ENCODE measurements at places on chromosomes 2 and 18.
A peak's percentile ranks its signal among the peaks of the same experiment; 100 is the strongest.

DNA sequence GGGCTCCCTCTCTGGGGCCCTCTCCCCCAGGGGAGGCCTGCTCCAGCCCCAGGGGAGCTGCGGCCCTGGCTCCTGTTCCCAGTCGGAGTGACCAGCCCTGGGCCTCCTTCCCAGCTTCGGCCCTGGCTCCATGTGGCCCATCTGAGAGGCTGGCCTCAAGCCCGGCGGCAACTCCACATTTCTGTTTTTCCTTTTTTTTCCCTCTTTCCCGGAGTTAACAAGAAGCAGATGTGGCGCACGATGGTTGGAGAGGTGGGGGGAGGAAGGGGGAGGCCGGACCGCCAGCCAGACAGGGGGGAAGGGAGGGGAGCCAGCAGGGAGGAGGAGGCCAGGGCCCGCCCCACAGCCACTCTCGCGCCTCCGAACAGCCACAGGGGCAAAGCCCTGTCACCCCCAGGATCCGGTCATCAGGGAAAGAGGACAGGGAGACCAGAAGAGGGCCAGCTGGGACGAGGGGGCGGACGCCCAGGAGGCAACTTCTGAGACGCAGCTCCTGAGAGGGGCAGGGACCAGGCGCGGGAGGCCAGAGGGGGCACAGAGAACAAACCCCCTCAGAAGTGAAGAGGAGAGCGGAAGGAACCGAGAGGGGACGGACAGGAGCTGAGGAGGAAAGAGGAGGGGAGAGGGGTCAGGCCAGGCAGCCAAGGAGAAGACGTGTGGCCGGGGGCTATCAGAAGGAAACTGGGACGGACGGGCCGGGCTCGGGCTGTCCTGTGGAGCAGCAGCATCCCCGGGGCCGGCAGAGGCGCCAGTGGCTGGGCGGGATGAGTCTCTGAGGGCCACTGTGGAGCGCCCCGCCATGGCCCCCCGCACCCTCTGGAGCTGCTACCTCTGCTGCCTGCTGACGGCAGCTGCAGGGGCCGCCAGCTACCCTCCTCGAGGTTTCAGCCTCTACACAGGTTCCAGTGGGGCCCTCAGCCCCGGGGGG, at the start of gene EMILIN1:
Gene EMILIN1 (plus strand): TSS at position 349 of the 928 bp plus-strand sequence. CDS start 451 bp downstream, at position 800.
- DNase-seq: peak; percentile 55

GRCh38 chr2:174180726-174181236, 67.6 kb downstream of the OLA1 start:
- no peak for DNase-seq

GRCh38 chr2:179096090-179096489, 46.2 kb upstream of the CCDC141 start:
- no peak for DNase-seq

- no peak for DNase-seq
Measured at GRCh38 chr18:43661570-43661969, 384.3 kb upstream of the SYT4 start.

DNA sequence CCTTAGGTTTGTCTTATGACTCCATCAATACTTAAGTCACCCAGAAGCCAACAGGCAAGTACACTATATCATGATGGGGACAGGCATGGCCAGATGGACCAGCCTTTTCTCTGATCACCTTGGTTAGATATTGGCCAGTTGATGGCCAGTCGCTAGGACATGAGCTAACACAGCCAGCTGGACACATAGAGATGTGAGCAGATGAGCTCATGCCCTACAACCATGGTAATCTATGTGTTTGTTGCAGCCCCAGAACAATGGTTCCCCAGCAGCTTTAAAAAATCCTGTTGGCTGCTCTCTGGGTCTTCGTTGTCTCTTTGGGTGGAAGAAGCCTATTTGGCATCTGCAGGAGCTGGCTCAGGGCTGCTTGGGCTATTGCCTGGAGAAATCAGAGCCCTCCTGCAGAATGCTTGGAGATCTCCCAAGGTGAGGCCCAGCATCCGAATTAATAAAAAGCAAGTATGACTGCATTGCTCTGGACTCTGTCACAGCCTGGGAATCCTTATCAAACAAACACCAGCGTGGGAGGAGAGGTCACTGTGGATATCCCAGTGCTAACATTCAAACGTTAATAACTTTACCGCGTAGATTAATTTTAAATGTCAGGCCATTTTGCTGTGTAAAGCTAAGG, 62.3 kb upstream of the KLHL29 start:
- DNase-seq: no peak

DNA sequence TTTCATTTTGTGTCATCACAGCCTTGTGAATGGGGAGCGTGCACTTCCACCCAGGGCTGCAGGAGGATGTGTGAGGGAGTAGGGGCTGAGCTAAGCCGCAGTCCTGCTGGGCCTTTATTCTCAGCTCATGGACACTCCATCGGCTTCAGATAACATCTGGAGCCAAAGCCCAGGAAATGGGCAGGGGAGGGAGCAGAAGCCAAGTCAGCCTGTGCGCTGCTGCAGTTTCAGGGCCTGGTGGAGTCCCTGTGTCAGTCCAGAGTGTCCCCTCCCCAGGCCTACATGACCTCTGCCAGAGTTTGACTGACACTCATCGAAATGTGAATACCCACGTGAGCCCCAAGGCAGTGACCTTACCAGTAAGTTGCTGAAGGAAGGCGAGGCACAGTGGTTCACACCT, 242.2 kb downstream of the LOXHD1 start:
- no peak for DNase-seq

- DNase-seq: no peak
Measured at GRCh38 chr18:57982372-57983021, 61.5 kb upstream of the NEDD4L start.

DNA sequence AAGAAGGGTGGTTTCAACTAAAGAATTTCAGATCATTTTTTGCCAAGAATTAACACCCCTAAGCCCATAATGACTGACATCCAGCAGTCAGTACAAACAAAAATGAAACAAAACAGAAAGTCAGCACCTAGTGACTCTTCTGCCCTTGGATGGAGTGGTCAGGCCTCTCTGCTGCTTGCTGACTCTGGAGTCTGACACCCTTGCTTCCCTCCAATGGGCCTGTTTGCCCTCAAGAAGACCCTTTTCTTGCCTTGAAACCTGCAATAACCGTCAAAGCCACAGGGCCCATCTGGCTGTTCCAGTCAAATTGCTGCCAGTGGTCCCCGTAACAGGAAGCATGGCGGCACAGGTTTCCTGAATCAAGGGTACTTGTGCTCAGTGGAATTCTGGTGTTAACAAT, 27.2 kb upstream of the CYTIP start:
- DNase-seq: no peak

DNA sequence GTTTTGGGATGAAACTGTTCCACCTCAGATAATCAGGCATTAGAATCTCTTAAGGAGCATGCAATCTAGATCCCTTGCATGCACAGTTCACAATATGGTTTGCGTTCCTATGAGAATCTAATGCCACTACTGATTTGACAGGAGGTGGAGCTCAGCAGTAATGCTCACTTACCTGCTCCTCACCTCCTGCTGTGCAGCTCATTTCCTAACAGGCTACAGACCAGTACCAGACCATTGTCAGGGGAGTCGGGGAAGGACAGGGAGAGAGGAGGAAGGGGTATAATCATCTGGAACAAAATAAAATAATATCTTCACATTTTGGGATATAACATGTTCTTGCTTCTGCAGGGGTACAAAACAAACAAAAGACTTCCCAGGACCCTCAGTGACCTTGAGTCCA, 532.0 kb upstream of the FSHR start:
- no peak for DNase-seq

DNA sequence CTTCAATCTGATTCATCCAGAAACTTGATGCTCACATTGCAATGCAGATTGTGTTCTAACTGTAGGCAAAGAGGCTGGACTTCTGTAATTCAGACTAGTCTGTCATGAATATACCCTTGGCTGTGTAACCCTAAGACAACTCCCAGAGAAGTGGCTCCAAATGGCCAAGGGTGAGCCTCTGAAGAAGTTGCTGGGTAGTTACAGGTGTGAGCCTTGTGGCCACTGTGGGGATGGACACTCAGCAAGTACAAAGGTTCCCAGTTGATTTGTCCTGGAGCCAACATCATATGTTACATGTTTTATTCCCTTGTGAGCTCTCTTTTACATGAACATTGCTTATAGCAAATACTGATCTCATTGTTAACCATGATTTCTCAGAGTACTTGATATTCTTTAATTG, 94.8 kb upstream of the KCNJ3 start:
- DNase-seq: no peak

DNA sequence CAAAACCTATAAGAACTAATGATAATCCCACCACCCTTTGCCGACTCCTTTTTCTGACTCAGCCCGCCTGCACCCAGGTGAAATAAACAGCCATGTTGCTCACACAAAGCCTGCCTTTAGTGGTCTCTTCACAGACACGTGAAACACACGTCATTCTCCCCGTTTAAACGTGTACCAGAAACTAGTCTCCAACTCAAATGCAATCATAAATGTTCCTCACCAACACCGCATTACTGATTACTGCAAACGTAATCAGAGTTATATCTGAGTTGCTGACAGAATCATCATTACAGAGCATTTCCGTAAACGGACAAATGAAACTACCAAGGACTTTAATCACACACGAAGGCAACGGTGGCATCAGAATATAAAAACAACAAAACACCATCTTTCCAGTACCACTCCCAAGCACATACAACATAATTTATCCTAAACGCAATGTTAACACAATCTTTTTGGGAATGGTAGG, 1.9 kb downstream of the CLK1 start:
- no peak for DNase-seq

- DNase-seq: no peak
Measured at GRCh38 chr18:42765302-42765701, 350.2 kb downstream of the RIT2 start.

DNA sequence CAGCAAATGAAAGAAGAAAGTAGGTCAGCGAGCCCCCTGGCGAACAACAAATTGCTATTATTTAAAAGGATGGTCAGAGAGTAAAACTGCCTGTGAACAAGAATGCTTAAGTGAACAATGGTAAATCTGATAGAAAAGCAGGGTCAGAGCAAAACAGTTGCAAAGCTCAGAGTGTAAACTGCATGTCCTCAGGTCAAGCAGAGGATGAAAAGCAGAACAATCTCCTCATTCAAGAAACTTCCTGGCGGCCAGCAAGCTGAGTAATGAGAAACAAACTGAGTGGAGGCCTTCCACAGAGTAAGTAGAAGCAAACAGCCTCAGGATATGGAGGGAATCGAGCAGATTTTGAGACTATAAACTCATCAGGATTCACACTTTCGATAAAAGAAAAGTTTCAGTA, 117.9 kb downstream of the PPP1R1C start:
- peak; percentile 6 for DNase-seq

- no peak for DNase-seq
Measured at GRCh38 chr2:181575024-181575649, 81.8 kb downstream of the CERKL start.

GRCh38 chr2:105290981-105291660, 38.4 kb downstream of the TGFBRAP1 start:
- DNase-seq: no peak

- DNase-seq: no peak
Measured at GRCh38 chr2:118094503-118094902, 6.2 kb downstream of the INSIG2 start.

DNA sequence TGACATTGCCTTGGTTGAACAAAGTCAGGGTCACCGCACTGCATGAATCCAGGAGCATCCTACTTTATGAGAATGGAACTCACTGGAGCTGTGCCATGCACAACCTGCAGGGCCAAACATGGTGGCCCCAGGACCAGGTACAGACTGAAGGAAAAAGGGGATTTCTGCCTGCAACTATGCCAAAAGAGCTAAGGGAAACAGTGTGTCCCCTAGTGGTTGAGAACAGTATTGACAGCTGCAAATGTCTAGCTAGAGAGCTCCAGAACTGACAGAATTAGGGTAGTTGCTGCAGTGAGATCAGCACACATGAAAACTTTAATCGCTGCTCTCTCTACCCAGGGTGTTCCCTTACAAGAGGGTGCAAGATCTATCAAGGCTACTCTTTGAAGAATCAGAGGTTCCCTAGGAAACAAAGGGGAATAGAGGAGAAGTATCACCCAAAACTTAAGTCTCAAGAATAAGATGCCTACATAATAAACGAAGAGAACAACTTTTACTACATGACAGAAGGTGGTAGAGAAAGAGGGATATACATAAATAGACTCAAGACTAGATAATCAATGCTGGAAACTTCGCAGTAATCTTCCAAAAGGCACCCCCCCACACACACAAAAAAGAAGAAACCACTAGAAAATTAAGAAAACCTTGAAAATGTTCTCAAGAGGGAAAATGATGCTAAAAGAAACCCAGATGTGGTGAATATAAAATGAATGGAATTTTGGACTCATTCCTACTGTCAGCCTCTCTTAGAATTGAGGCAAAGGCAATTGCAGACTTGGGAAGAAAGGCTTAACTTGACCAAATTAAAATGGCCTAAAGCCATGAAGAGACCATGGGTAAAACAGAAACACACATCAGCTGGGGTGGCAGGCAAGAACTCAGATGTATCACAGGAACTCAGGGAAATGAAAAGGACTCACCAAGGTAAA, 43.6 kb upstream of the IHH start:
- DNase-seq: peak; percentile 12

DNA sequence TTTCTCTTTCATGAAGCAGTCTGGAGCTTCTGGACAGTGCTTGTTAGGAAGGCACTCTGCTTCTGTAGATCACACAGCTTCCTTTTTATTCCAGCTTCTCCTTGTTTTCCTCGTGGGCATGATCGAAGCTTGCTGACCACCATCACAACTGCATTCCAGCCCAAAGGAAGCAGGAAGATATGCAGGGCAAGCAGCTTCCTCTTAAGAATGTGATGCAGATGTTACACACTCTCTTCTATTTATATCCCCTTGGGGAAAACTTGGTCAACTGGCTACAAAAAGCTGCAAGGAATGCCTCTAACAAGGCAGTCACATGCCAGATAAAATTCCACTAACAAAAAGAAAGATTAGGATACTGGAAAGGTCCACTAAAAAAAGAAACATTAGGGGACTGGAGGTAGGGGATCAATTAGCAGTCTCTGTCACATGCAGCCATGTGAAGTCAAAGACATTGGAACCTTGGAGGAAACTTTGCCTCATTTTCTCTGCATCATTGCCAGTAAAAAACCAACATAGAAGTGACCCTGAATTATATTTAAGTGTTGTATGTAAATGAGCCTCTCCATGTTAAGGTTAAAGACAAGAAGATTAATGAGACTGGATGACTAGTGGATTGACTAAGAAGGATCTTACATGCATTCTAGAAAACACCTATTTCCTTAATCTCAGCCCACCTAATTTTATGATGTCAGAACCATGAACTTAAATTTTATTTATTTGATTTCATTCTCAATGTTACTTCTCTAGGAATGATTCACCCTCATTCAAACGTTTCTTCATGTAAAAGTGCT, 98.3 kb downstream of the NAB1 start:
- no peak for DNase-seq

- no peak for DNase-seq
Measured at GRCh38 chr2:176076063-176076462, 7.7 kb downstream of the EVX2 start.

- DNase-seq: no peak
Measured at GRCh38 chr2:88442473-88442872, 10.0 kb downstream of the FOXI3 start.

GRCh38 chr18:44799907-44800421, 119.3 kb downstream of the SETBP1 start:
- no peak for DNase-seq

- no peak for DNase-seq
Measured at GRCh38 chr2:127575941-127576432, 40.5 kb downstream of the MYO7B start.
